ENCODE measurements at places on chromosomes 3 and 15.

- DNase-seq = no peak
Measured at GRCh38 chr3:66454464-66454859, 46.4 kb downstream of the LRIG1 start.

- DNase-seq = no peak
Measured at GRCh38 chr15:43522247-43522646, 4.8 kb downstream of the MAP1A start.

- DNase-seq = no peak
Measured at GRCh38 chr3:84727616-84728015, 231.2 kb upstream of the CADM2 start.

- no peak for DNase-seq
Measured at GRCh38 chr3:127407026-127407939, 119.4 kb upstream of the PRR20G start.

- DNase-seq = no peak
Measured at GRCh38 chr15:97168704-97169475, 791.6 kb upstream of the ARRDC4 start.

GRCh38 chr3:5811016-5811415 lies 623.5 kb downstream of the EDEM1 start:
- DNase-seq = no peak

- no peak for DNase-seq
Measured at GRCh38 chr3:24043168-24043567, 98.1 kb downstream of the NR1D2 start.

Data from activated CD4-positive, CD25-positive, alpha-beta regulatory T cell (primary cell).